ENCODE measurements at places on chromosomes 1 and 21. TPM values are rescaled to one million over a fixed set of nuclear protein-coding genes. Genes with fewer than 3 reads are reported as not detected.
A peak's percentile ranks its signal among the peaks of the same experiment; 100 is the strongest.

- H3K27ac ChIP-seq, result no peak overlapping the region
- no peak for DNase-seq
- no peaks in the 10 kb centered on the region for H3K36me3 ChIP-seq
- H3K4me3 ChIP-seq, result no peak overlapping the region
- H3K27me3 ChIP-seq, result no peaks in the 10 kb centered on the region
- no peaks in the 10 kb centered on the region for H3K4me1 ChIP-seq
Observed at GRCh38 chr1:167734841-167735240, 13.1 kb downstream of the MPZL1 start.

GRCh38 chr1:92998821-92999220 lies 37.6 kb upstream of the DIPK1A start:
- H3K27ac ChIP-seq, result no peak overlapping the region
- H3K36me3 ChIP-seq, result no peaks in the 10 kb centered on the region
- H3K4me1 ChIP-seq, result peaks cover 6% of the 10 kb centered on the region
- H3K27me3 ChIP-seq, result no peaks in the 10 kb centered on the region
- DNase-seq, result no peak
- H3K4me3 ChIP-seq, result no peak overlapping the region

- H3K4me1 ChIP-seq, result no peaks in the 10 kb centered on the region
- no peaks in the 10 kb centered on the region for H3K27me3 ChIP-seq
- no peak for DNase-seq
- no peak overlapping the region for H3K27ac ChIP-seq
- no peaks in the 10 kb centered on the region for H3K36me3 ChIP-seq
- no peak overlapping the region for H3K4me3 ChIP-seq
Observed at GRCh38 chr1:238489006-238489405, 598.3 kb upstream of the ZP4 start.

DNA sequence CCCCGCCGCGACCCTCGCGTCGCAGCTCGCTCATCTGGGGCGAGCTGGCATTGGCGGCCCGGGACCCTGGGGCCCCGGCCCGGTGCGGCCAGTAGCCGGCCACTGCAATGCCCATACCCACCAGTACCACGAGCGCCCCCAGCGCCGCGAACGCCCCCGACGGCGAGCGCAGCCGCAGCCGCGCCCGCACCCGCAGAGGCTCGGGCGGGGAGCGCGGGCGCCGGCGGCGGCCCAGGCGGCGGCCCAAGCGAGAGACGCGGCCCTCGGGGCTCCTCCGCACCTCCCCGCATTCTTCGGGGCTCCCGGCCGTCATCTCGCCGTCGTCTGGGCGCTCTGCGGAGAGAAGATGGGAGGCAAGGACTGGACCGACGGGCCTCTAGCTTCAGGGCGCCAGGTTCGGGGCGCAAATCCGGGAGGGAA lies 2.2 kb downstream of the TMEM200B start:
- peaks cover 47% of the 10 kb centered on the region for H3K4me1 ChIP-seq
- H3K4me3 ChIP-seq, result peak overlapping the region; percentile 65
- H3K36me3 ChIP-seq, result peaks cover 14% of the 10 kb centered on the region

Gene CHIA
- not detected for total RNA-seq
